ENCODE measurements at places on chromosomes 6 and 20. TPM values are rescaled to one million over a fixed set of nuclear protein-coding genes. Genes with fewer than 3 reads are reported as not detected.

DNA sequence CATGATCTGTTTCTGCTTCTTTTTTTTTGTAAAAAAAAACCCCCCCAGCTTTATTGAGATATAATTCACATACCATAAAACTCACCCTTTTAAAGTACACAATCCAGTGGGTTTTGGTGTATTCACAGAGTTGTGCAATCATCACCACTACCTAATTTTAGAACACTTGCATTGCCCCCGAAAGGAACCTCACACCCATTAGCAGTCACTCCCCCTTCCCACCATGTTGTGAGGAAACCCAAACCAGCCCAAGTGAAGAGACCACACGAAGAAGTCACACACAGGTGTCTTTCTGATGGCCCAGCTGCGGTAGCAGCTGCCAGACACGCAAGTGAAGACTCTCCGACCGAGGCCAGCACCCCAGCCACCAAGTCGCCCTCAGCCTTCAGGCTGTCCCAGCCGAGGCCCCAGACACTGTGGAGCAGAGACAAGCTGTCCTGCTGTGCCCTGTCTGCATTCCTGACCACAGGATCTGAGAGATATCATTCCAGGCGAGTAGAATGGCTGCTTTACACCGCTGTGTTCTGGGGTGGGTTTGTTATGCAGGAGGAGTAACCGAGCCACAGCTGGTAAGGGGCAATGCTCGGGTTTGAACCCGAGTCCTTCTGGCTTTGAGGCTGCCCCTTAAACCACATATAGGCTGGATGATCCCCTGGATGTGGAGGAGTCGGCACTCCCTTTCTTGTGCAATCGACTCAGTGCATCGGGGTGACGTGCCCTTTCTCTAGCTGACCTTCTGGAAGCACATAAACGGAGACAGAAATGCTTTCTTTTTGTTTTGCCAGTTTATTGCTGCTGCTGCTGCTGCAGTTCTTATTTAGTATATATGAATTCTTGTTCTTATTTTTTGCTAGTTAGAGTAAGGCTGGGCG lies 59.1 kb upstream of the PTPN1 start:
- H3K36me3 ChIP-seq = no peaks in the 10 kb centered on the region
- peaks cover 10% of the 10 kb centered on the region for H3K4me1 ChIP-seq
- H3K27me3 ChIP-seq = no peaks in the 10 kb centered on the region
- DNase-seq = peak; percentile 73

GRCh38 chr6:41439524-41440418 lies 104.4 kb downstream of the NCR2 start:
- H3K4me3 ChIP-seq = no peak overlapping the region
- no peaks in the 10 kb centered on the region for H3K36me3 ChIP-seq
- H3K4me1 ChIP-seq = no peaks in the 10 kb centered on the region
- H3K27ac ChIP-seq = no peak overlapping the region

GRCh38 chr20:38377039-38377685 lies 30.9 kb downstream of the LBP start:
- no peaks in the 10 kb centered on the region for H3K36me3 ChIP-seq
- no peak overlapping the region for H3K27ac ChIP-seq
- no peak for DNase-seq
- no peaks in the 10 kb centered on the region for H3K4me1 ChIP-seq

- H3K27me3 ChIP-seq = no peaks in the 10 kb centered on the region
- H3K4me3 ChIP-seq = peak overlapping the region; percentile 46
- 0 out of 2 replicates have a peak, but pooled peaks cover 9% of the 10 kb centered on the region for H3K36me3 ChIP-seq
- peak; percentile 42 for DNase-seq
Measured at GRCh38 chr6:111417946-111418345, 65.1 kb downstream of the REV3L start.

- no peak overlapping the region for H3K27ac ChIP-seq
- DNase-seq = no peak
- H3K4me3 ChIP-seq = no peak overlapping the region
- no peaks in the 10 kb centered on the region for H3K36me3 ChIP-seq
- H3K27me3 ChIP-seq = no peaks in the 10 kb centered on the region
Measured at GRCh38 chr6:63403725-63404124, 83.9 kb upstream of the LGSN start.

DNA sequence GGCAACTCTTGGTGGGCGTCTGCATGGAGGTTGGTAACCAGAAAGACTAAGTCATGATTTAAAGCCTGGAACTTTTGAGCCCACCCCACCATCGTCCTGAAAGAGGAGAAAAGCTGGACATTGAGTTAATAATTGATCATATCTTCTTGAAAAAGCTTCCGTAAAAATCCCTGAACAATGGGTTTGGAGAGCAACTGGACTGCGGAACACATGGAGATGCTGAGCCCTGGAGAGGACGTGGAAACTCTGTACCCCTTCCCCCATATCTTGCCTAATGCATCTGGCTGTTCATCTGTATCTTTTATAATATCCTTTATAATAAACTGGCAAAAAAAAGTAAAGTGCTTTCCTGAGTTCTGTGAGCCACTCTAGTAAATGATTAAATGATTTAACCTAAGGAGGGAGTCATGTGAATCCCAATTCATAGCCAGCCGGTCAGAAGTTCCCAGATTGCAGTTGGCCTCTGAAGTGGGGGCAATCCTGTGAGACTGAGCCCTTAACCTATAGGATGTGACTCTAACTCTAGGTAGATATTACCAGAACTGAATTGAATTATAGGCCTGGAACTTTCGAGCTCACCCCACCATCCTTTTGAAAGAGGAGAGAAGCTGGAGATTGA lies 26.5 kb upstream of the LGSN start:
- peaks cover 16% of the 10 kb centered on the region for H3K4me1 ChIP-seq
- no peak overlapping the region for H3K4me3 ChIP-seq

DNA sequence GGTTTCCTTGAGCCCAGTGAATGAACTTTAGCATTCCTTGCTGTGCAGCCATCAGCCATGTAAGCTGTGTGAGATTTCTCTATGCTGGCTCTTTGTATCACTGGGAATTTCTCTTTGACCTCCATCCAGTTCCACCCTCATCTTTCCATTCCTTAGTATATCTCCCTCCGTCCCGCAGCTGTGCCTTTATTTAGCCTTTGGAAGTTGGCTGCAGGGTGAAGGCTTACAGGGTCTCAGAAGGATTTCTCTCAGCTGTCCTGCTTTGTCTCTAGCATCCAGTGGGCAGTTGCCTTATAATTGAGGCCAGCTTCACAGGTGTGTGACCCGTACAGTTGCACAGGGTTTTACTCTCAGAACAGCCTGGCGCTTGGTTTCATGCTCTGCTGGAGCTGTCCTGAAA lies 144.3 kb downstream of the PXDC1 start:
- no peak for DNase-seq
- H3K27ac ChIP-seq = no peak overlapping the region
- no peak overlapping the region for H3K4me3 ChIP-seq
- peaks cover 8% of the 10 kb centered on the region for H3K4me1 ChIP-seq
- H3K27me3 ChIP-seq = no peaks in the 10 kb centered on the region

GRCh38 chr20:35729836-35730582 lies 12.1 kb downstream of the RBM39 start:
- H3K27me3 ChIP-seq = no peaks in the 10 kb centered on the region
- H3K27ac ChIP-seq = peak overlapping the region; percentile 19
- H3K36me3 ChIP-seq = peaks cover 97% of the 10 kb centered on the region
- DNase-seq = peak; percentile 49
- H3K4me3 ChIP-seq = no peak overlapping the region

DNA sequence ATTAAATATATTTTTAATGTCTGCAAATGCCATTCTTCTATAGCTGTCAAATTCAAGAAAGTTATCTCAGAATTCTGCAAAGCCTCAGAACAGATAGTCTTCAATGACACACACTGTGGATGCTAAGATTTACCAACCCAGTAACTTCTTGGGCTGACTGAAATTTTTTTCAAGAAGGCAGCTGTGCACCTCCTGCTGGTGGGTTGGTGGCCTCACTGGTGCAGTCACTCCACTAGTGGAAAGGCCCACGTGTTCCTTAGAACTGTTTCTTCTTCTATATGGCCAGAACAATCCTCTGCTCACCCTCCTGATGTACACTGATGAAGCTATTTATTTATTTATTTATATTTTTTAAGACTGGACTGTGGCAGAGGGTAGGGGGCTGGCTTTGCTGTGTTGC lies 28.1 kb upstream of the MTCL3 start:
- H3K27ac ChIP-seq = no peak overlapping the region
- peaks cover 12% of the 10 kb centered on the region for H3K4me1 ChIP-seq
- DNase-seq = peak; percentile 40
- H3K36me3 ChIP-seq = no peaks in the 10 kb centered on the region

MCHR2 gene
- not detected for total RNA-seq

ID4 gene
- 41.0 TPM for total RNA-seq

LCA5 gene
- 4.2 TPM for total RNA-seq

EPPIN gene
- not detected for total RNA-seq

FOXQ1 gene
- not detected for total RNA-seq

All from GM23248 (cell line).